Aortic smooth muscle cell (primary cell): ENCODE measurements at places on chromosomes 13 and 19. TPM values are rescaled to one million over a fixed set of nuclear protein-coding genes. Genes with fewer than 3 reads are reported as not detected.

IGLON5 gene
- total RNA-seq: not detected in 2 replicates

PEAK3 gene
- not detected in 2 replicates for total RNA-seq

ACP7 gene
- total RNA-seq: 0.12 TPM in 1 of 2 replicates, not detected in the other

CLDN10 gene
- not detected in 2 replicates for total RNA-seq
